ENCODE measurements at places on chromosomes 12 and 14.

DNA sequence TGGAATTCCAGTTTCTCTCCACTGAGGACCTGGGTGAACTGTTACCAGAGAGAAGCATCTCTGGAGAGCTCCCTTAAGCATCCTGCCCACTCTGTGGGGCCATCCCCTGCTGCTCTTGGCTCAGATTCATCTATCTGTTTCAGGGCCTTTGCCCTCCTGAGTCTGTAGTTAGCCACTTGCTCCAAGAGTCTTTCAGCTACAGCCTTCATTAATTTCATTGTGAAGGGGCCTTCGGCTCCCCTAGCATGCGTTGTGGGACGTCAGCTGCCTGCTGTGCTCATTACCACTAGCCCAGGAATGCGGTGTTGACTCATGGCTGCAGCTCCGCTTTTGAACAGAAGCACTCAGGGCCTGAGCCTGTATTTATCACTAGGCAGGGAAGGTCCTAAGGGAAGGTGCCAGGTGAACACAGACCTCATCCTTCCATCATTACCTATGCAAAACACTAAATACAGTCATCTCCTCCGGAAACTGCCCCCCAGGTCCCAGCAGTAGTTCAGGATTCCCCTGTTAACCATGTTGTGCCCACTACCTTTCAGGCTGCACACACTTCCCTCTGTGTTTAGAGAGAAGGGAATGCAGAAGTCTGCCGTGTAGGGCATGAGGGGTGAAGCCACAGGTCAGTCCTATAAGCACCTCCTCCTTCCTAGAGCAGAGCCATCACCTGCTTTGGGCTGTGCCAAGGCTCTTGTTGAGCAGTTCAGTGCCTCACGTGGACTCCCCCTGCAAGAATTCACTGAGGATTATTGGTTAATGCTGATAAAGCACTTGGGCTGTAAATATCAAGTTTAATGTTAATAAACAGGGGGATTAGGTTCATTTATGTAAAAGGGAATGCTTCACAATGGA lies 191.4 kb downstream of the CACNA1C start:
- DNase-seq: no peak

DNA sequence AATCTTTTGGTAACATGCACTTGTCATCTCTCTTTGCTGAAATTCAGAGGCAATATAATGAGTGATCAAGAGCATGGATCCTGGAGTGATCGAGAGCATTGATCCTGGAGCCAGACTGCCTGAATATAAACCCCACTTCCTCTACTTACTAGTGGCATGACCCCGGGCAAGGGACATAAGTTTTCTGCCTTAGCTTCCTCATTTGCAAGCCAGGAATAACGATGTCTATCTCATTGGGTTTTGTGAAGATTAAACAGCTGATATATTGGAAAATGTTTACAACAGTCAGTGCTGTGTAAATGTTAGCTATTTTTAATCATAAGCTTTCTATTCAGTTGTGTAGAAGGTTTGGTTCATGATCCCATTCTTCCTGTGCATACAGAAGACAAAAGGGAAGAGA lies 2.4 kb upstream of the CSRNP2 start:
- no peak for DNase-seq

DNA sequence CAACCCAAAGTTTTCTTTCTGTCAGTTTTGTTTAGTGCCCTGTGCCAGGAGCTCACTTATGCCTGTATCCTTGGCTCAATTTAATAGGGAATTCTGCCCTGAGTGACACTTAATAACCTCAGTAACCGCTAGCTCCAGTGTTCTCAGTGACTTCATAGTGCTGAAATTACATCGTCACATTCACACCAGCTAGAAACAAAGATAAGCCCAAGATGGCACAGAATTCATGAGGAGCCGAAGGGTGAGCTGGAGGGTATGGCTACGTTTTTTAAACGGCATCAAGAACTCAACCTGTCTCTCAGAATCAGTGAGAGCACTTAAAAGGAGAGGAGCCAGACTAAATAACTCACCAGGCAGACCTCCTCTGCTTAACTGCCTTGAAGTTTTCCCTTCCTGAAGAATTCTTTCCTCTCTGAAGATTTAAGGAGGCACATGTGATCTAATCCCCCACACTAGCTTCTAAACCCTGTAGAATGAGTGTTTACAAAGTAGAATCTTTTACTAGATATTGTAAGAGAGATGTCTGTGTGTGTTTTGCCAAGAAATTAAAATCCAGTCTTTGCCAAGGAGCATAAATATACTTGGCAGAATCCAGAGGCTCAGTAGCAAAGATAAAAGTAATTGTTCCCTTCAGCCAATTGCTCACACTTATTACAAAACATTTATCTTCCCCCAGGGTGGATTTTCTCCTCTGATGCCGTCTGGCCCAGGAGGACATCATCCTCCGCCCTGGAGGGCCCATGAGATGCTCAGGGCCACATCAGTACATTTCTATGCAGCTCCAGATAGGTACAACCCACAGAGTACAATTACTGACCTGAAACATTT lies 37.3 kb downstream of the PTGER2 start:
- DNase-seq: peak; percentile 61

GRCh38 chr12:131250028-131250950 lies 296.6 kb downstream of the ADGRD1 start:
- DNase-seq: no peak

GRCh38 chr12:42588524-42589464 lies 752 bp downstream of the PRICKLE1 start:
- no peak for DNase-seq

DNA sequence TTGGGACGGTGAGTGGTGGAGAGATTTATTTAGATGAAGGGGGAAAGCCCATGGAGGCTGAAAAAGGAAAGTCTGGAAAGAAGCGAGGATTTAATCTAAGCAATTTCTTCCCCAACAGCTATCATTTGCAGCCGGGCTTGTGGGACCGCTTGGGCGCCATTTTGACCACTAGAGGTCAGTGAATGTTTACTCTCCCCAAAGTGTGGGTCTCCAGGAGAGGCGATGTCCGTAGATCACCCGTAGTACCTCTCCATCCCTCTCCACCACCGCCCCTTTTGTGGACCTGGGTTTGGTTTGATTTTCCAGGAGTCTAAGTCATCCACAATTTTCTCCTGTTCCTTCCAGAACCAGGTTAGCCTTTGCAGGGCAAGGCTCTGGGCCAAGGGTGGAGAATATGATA lies 91.2 kb upstream of the PARP11 start:
- no peak for DNase-seq

DNA sequence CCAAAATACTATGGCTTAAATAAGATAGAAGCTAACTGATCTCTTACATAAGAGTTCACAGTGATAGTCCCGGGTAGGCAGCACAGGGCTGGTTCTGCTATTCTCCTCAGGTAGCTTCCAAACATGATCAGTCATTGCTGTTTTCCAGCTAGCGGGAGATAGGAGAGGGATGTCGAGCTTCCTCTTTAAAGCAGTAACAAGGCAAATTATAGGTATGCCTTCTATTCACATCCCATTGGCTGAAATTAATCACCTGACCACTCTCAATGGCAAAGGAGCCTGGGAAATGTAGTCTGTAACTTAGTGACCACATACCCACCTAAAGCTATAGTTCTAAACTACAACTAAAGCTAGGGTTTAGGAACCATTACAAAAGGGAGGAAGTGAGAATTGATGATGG lies 34.5 kb upstream of the VRK1 start:
- peak; percentile 54 for DNase-seq

DNA sequence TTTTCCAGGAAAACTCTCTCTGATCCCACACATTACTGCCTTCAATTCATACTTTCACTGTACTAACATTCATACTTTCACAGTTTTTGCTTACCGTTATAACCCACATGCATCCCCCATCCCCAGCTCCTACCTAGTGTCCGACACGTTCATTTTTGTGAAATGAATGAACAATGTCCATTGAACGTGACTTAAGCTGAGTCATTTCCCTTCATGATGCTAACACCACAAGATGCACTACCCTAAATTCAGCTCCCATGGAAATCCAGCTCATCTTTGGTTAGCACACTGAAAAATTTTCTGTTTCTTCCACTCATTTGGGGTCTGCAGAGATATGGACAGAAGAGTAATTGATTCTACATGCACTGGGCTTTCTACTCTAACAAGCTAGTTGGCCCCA lies 84.7 kb downstream of the GALNT4 start:
- no peak for DNase-seq

DNA sequence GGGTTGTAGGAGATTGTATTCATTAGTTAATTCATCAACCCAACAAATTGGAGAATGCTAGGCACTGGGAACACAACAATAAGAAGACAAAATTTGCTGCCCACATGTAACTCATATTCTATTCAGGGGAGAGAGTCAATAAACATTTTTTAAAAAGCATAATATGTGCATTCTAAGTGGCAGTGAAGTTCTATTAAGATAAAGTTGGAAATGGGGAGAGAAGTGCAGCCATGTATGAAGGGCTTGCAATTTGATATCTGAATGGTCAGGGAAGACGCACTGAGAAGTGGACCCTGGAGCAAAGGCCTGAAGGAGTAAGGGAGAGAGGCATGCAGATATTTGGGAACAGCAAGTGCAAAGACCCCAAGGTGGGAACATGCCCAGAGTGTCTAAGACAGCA lies 40.2 kb upstream of the CHST11 start:
- no peak for DNase-seq

GRCh38 chr12:39440101-39440500 lies 2.8 kb downstream of the KIF21A start:
- no peak for DNase-seq

- DNase-seq: no peak
These were observed 61.5 kb downstream of the IQSEC3 start for GRCh38 chr12:128079-128478.
